ENCODE measurements at places on chromosomes 13 and 19.
A peak's percentile ranks its signal among the peaks of the same experiment; 100 is the strongest.

- DNase-seq = no peak
Observed at GRCh38 chr19:5339198-5339949, 1.2 kb downstream of the PTPRS start.

DNA sequence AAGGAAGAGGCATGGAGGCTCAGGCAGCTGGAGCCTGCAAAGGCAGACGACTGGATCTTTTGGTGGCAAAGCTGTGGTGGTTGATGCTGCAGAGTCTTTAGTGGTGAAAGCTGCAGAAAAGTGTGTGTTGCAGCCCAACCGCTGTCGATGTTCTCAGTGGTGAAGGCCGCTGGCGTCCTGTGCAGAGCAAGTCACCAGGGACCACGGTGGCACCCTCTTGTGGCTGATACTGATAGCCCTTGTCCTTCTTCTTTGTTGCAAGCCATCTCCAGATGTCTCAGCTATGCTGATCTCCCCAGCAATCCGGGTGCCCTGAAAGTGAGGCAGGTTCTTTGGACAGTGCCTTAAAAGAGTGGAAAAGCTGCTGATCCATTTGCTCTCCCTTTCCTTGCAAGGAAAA is 610.9 kb upstream of the PCDH9 start:
- DNase-seq = no peak

DNA sequence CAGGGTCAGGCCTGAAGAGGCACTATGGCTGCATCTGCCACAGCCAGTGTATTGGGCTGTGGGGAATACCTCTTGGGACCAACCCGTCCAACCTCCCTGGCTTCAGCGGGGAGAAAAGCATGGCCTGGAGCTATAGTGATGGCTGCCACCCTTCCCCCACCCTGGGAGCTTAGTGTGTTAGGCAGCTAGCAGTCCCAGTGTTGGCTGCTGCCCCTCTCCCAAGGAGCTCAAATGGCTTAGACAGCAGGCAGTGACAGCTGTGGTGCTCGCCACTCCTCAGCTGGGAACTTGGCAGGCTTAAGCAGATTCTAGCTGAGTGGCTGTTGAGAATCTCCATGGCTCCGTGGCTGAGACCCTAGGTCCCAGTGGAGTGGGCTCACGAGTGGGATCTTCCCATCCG is 19.7 kb downstream of the ACOD1 start:
- no peak for DNase-seq

DNA sequence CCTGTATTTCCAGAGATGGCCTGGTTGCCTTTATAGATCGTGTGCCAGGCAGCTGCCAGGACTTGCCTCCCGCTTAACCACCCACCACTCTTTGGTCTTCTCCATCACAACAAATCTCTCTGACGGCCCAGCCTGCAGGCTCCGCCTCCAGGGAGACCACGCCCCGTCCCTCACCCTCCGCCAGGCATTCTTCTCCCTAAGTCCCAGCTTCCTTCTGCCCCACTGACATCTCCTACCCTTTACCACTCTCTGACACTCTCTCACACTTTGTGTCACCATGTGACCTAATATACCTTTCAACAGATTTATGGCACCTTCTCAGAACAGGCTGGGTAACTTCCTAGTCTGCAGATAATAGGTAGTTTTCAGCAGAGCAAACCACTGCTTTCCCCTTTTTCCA is 95.1 kb downstream of the CAB39L start:
- no peak for DNase-seq

DNA sequence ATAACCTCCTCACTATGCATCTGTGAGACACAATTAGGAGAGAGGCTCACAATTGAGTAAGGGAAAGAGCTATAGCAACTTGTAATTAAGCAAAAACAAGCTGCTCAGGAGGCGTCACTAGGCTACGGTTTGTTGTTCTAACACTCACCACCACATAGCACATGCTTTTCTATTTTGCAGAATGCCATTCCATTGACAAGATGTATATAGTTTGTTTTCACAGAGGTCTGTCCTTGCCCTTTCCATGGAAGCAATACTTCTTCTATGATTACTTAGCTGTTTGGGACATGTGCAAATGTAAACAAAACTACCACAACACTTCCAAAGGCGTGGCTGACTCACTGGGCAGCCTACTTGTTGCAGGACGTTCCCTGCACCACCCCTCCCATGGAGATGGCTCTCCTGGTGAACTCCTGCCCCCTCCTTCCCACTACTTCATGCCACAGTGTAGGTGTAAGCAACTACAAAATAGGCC is 33.9 kb upstream of the FAM216B start:
- peak; percentile 9 for DNase-seq

- DNase-seq = no peak
Observed at GRCh38 chr13:32976912-32977311, 39.3 kb upstream of the KL start.

- no peak for DNase-seq
Observed at GRCh38 chr13:40563350-40564125, 102.9 kb downstream of the FOXO1 start.

DNA sequence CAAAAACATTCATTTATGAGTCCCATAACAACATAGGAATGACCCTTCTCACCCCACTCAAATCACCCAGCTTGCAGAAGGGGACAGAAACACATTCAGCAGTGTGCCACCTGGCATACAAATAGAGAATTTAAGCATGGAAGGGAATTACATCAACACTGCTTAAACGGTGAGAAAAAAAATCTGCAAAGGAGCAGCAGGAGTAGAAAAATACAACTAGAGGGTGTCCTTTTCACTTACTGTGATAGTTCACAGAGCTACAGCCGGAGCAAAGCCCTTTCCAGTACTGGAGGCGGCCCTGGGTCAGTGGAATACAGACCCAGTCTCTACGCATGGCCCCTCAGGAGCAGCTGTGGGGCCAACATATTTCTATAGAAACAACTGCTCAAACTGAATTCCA is 764.3 kb upstream of the ARGLU1 start:
- DNase-seq = no peak

GRCh38 chr19:28457620-28458019 is 755.3 kb downstream of the UQCRFS1 start:
- DNase-seq = no peak

- DNase-seq = no peak
Observed at GRCh38 chr13:48066310-48066989, 28.5 kb downstream of the MED4 start.

GRCh38 chr13:49444524-49445395 is 686 bp downstream of the SETDB2 start:
- DNase-seq = no peak

DNA sequence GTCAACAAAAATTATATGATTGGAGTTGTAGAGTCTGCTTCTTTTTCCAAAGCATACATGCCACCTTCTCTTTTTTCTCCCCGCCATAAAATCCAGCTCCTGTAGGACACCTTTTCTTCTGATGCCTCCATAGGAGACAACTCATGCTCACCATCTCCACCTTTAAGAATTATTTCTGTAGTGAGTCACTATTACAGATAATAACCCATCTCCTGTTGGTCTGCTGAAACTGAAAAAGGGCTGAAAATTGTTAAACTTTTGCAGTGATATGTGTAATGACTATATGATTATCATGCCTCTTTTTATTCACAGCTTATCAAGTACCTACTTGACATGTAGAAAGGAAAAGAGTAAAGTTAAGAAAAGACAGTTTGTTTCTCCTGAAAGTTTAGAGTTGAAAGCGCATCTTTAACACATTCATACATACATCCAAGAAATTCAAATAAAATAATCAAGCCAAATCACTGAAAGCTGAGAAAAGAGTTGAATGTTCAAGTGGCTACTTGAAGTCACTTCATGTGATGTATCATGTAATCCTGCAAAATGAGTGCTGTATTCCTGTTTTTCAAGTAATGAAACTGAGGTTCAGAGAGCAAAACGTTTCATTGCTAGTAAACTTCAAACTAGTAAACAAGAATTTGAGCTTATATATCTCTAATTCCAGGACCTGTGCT is 35.5 kb upstream of the LPAR6 start:
- no peak for DNase-seq

GRCh38 chr13:44104197-44104490 is 224.4 kb downstream of the LACC1 start:
- DNase-seq = no peak

DNA sequence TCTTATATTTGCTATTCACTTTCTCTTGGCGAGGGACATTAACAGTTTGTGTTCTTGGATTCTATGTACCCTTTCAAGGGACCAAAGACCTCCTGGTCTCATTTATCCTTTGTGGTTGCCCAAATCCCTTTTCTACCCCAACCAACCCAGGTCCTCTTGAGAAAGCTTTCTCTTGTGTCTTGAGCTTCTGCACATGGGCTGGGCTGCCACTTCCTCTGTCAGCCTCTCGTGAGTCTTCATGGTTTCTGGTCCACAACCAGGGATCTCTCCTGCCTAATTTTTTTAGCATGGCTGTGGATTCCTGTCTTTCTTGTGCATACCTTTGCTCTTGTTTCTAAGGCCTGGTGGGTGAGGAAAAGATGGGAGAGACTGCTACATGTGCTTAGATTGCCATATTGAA is 14.9 kb downstream of the TIMM13 start:
- DNase-seq = no peak

DNA sequence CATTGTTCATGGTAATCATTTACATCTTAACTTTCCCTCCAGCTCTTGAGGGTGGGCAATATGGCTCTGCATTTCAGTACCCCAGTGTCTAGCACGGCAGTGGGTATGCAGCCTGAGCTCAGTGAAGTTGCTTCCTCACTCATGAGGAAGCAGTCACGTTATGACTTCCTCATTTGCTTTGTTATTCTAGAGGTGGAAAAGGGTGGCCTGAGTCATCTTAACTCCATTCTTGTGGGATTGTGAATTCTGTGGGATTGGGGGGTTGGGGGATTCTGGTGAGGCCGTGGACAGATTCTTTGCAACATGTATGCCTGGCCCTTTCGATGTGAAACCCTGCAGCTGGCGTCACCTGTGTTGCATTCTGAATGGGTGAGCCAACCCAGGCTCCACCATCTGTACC is 406.7 kb upstream of the ZNF507 start:
- DNase-seq = no peak

- DNase-seq = peak; percentile 80
Observed at GRCh38 chr19:8321067-8321985, at the start of the genes NDUFA7 and RPS28. TSS of gene NDUFA7 (minus strand) at chr19:8321375. CDS start at chr19:8321358, 17 bp downstream. TSS of gene RPS28 (plus strand) at chr19:8321496. CDS start at chr19:8321531, 35 bp downstream.

GRCh38 chr13:43424412-43424811 is 362.4 kb downstream of the ENOX1 start:
- no peak for DNase-seq

GRCh38 chr13:39815345-39816111 is 160.1 kb downstream of the COG6 start:
- DNase-seq = no peak

DNA sequence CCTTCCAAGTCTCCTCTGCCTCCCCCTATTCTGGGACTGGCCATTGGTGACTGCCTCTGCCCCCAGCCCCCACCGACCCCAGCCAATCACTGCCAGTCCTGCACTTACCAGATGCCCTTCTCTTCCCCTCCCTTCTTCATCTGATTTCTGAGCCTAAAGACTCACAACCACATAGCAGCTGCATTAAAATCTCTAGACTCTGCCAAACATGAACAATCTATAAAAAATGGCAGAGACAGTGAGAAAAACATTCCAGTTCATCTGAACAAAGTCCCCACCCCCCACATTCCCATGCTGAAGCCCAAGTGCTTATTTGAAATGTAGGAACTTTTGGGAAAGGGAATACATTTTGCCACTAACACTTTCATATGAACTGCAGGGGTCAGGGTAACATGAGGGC is 60.8 kb downstream of the KCTD12 start:
- DNase-seq = no peak

- DNase-seq = no peak
Observed at GRCh38 chr19:906480-906879, 6.5 kb downstream of the R3HDM4 start.

- DNase-seq = no peak
Observed at GRCh38 chr19:47663911-47664771, 49.1 kb upstream of the EHD2 start.

DNA sequence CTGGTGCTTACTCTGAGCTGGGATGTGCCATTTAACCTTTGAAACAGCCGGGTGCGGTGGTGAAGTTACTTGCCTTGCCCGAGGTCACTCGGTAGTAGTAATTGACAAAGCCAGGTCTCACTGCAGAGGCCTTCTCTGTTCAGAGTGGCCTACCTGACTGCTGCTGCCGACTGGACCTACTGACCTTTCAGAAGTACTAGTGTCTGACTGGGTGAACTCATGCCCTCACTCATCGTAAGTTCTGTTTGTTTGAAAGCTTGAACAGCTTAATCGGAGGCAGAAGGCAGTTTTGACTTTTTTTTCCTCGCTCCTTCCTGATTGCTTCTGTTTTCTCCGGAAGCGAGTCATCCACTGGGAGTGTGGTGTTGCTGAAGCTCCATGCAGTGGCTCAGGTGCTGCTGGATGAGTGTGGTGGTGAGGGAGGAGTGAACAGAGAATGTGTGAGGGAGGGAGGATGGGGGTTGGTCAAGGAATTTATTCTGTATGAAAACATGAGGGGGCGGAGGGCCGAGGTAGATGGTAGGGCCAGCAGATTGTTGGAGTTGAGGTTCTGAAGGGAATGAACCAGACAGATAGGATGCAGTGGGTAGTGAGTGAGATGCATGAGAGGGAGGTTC is 2.7 kb downstream of the SPINT2 start:
- no peak for DNase-seq

GRCh38 chr13:27188239-27188638 is 16.6 kb upstream of the USP12 start:
- no peak for DNase-seq

DNA sequence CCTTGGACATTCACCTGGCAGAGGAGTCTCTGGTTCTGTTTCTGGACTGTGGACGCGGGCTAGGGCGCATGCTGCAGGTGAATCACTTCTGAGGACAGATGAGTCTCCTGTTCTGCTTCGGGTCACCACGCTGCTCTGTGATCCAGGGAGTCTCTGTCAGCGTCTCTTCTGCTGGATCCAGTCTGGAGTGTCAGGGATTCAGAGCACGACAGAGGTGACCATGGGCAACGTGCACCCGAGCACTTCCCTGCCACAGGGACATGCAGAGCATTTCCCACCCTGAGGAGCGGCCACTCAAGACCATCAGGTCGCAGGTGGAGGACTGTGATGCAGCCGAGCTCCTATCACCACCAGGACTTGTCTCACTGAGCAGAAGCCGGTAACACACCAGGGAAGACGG is 24.4 kb upstream of the LILRA2 start:
- DNase-seq = no peak

DNA sequence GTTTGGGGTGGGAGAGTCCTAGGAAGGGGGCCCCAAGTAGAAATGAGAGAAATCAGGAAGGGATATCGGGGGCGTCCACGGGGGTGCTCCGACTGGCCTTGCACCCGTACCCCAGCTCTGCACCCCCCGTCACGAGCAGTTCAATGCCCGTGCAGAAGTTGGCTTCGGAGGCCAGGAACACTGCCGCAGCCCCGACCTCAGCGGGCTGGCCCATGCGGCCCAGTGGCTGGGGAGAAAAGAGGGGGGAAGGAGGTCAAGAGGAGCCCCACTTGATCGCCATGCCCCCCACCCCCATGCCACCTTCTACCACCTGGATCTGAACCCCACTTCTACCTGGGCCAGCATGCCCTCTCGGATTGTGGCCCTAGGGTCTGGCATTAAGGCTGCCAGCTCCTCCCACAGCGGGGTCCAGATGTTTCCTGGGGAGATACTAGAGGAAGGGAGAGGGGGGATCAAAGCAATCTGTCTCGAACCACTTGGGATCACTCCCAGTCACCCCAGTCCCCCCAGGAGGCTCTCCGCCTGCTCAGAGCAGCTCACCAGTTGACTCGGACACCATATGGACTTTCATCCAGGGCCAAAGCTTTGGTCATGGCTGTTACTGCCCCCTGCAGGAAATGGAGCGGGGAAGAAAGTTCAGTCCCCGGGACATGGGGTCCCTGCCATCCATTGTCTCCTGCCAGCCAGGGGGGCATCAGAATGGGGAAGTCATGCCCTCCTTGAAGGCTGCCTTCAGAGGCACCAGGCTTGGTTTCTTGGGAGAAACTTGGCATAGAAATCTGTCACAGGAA is 2.5 kb upstream of the BCAT2 start:
- no peak for DNase-seq

GRCh38 chr19:12872941-12873890 is 8.0 kb downstream of the DNASE2 start:
- DNase-seq = no peak
